Activated CD4-positive, alpha-beta T cell treated with anti-CD3 and anti-CD28 coated beads, Interleukin-2, amount 10 ng/mL, durations not matched to agents 24 days and 14 days (primary cell): ENCODE measurements at places on chromosomes 3 and 15. TPM values are rescaled to one million over a fixed set of nuclear protein-coding genes. Genes with fewer than 3 reads are reported as not detected.

ALPK3 gene
- 0.09 and 0.21 TPM in 2 replicates for total RNA-seq

CPN2 gene
- total RNA-seq = not detected in 2 replicates

C2CD4A gene
- 0.05 and 0.24 TPM in 2 replicates for total RNA-seq

CSPG5 gene
- total RNA-seq = 1.7 and 2.0 TPM in 2 replicates

GRCh38 chr3:37155782-37156181 lies 18.6 kb downstream of the LRRFIP2 start:
- H3K36me3 ChIP-seq = peaks cover 34% of the 10 kb centered on the region
- DNase-seq = no peak
- H3K27me3 ChIP-seq = no peaks in the 10 kb centered on the region

GRCh38 chr3:76661527-76662250 lies 378.2 kb upstream of the ROBO2 start:
- H3K27me3 ChIP-seq = no peaks in the 10 kb centered on the region
- no peak overlapping the region for H3K4me3 ChIP-seq
- H3K36me3 ChIP-seq = no peaks in the 10 kb centered on the region
- no peaks in the 10 kb centered on the region for H3K4me1 ChIP-seq
- DNase-seq = no peak

GRCh38 chr15:87863152-87863551 lies 393.4 kb downstream of the NTRK3 start:
- no peak overlapping the region for H3K4me3 ChIP-seq
- no peaks in the 10 kb centered on the region for H3K27me3 ChIP-seq
- DNase-seq = no peak
- no peaks in the 10 kb centered on the region for H3K4me1 ChIP-seq

GRCh38 chr3:41603807-41604206 lies 358.1 kb downstream of the ULK4 start:
- H3K4me1 ChIP-seq = peaks cover 6% of the 10 kb centered on the region
- H3K4me3 ChIP-seq = no peak overlapping the region
- DNase-seq = no peak
- H3K36me3 ChIP-seq = no peaks in the 10 kb centered on the region

DNA sequence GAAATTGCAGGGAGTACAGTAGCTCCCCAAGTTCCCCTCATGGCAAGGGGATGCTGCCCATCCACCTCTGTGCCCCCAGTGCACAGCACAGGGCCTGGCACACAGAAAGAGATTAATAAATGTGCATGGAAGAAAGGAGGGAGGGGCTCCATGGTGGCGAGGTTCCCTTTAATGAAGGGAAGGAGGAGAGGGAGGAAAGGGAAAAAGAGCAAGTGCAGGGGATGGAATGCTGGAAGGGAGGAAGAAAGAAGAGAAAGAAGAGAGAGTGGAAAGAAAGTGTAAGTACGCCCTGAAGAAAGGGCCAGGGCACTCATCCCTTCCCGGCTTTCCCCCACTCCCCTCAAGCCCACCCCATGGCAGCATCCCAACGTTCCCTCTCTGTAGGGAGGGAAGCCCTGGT lies 1.5 kb upstream of the VIPR1 start:
- peaks cover 17% of the 10 kb centered on the region for H3K4me1 ChIP-seq
- no peak overlapping the region for H3K27ac ChIP-seq
- DNase-seq = no peak
- H3K4me3 ChIP-seq = peak overlapping the region; percentile 93
- no peaks in the 10 kb centered on the region for H3K36me3 ChIP-seq
- H3K27me3 ChIP-seq = peaks cover 61% of the 10 kb centered on the region

- DNase-seq = peak; percentile 83
- H3K27me3 ChIP-seq = peaks cover 16% of the 10 kb centered on the region
- H3K36me3 ChIP-seq = peaks cover 3% of the 10 kb centered on the region
- peak overlapping the region; percentile 99 for H3K27ac ChIP-seq
Observed at GRCh38 chr3:105369500-105370371, 3.0 kb downstream of the ALCAM start.

DNA sequence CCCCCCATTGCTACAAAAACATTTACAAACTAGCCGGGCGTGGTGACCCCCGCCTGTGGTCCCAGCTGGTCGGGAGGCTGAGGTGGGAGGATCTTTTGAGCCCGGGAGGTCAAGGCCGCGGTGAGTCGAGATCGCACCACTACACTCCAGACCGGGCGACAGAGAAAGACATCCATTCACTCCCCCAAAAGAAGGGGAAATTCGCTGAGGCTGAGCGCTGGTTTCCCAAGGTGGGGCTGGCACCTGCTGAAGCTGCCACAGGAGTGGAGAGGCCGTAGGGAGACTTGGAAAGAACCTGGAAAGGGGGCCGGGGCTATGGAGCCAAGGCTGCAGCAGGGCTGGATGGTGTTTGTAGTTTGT lies 732 bp upstream of the CRTC3 start:
- H3K27me3 ChIP-seq = no peaks in the 10 kb centered on the region
- peaks cover 39% of the 10 kb centered on the region for H3K4me1 ChIP-seq
- DNase-seq = no peak
- peak overlapping the region; percentile 83 for H3K4me3 ChIP-seq
- H3K27ac ChIP-seq = peak overlapping the region; percentile 84
- H3K36me3 ChIP-seq = peaks cover 15% of the 10 kb centered on the region

DNA sequence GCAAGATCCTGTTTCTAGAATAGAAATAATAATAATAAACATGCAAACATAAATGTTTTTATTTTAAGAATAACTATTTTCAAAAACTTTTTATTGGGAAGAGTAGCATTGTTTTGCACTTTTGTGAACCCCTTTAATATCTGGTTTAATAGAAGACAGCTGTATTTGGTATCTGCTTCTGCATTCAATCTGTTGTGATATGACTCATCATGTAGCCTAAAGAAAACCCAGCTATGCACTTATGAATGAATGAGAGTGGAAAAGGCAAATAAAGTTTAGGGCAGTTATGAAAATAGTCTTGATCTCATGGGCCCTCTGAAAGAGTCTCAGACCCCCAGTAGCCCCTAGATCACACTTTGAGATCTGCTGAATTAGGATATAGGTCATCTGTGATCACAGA lies 100.4 kb upstream of the PPP2R3A start:
- no peak overlapping the region for H3K4me3 ChIP-seq
- no peak overlapping the region for H3K27ac ChIP-seq
- H3K4me1 ChIP-seq = no peaks in the 10 kb centered on the region
- H3K27me3 ChIP-seq = no peaks in the 10 kb centered on the region
- no peak for DNase-seq

GRCh38 chr3:30141178-30141581 lies 465.2 kb upstream of the TGFBR2 start:
- H3K36me3 ChIP-seq = no peaks in the 10 kb centered on the region
- H3K27me3 ChIP-seq = no peaks in the 10 kb centered on the region
- H3K4me1 ChIP-seq = no peaks in the 10 kb centered on the region

GRCh38 chr15:45143946-45144345 lies 14.2 kb downstream of the DUOX1 start:
- no peaks in the 10 kb centered on the region for H3K27me3 ChIP-seq
- no peak overlapping the region for H3K4me3 ChIP-seq
- H3K4me1 ChIP-seq = no peaks in the 10 kb centered on the region
- no peaks in the 10 kb centered on the region for H3K36me3 ChIP-seq
- DNase-seq = no peak

- DNase-seq = no peak
- H3K27ac ChIP-seq = no peak overlapping the region
- no peak overlapping the region for H3K4me3 ChIP-seq
- peaks cover 6% of the 10 kb centered on the region for H3K27me3 ChIP-seq
- peaks cover 24% of the 10 kb centered on the region for H3K36me3 ChIP-seq
- peaks cover 37% of the 10 kb centered on the region for H3K4me1 ChIP-seq
Observed at GRCh38 chr3:188335656-188336055, 181.7 kb downstream of the LPP start.

GRCh38 chr15:68730471-68730919 lies 90.2 kb downstream of the ANP32A start:
- H3K36me3 ChIP-seq = no peaks in the 10 kb centered on the region
- H3K27me3 ChIP-seq = peaks cover 8% of the 10 kb centered on the region
- H3K4me1 ChIP-seq = peaks cover 4% of the 10 kb centered on the region
- no peak overlapping the region for H3K4me3 ChIP-seq
- no peak overlapping the region for H3K27ac ChIP-seq

- no peaks in the 10 kb centered on the region for H3K27me3 ChIP-seq
- DNase-seq = peak; percentile 60
- H3K4me1 ChIP-seq = peaks cover 4% of the 10 kb centered on the region
- H3K4me3 ChIP-seq = no peak overlapping the region
- H3K36me3 ChIP-seq = no peaks in the 10 kb centered on the region
- no peak overlapping the region for H3K27ac ChIP-seq
Observed at GRCh38 chr3:71930056-71930991, 145.4 kb upstream of the PROK2 start.

DNA sequence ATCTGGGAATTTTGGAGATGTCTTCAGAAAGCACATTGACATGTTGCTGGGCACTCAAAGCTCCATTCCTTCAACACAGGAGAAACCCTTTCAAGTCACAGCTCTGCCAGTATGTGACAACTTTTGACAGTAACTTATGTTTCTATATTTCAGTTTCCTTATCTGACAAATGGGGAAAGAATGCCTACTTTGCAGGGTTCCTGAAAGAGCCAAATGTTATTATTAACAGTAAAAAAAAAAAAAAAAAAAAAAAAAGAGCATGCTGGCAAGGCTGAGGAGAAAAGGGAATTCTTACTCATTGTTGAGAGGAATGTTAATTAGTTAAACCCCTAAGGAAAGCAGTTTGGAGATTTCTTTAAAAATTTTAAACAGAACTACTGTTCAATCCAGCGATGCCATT lies 272.5 kb upstream of the TGFBR2 start:
- peaks cover 2% of the 10 kb centered on the region for H3K36me3 ChIP-seq
- H3K27me3 ChIP-seq = no peaks in the 10 kb centered on the region
- DNase-seq = no peak
- no peak overlapping the region for H3K4me3 ChIP-seq

GRCh38 chr3:106577241-106577640 lies 708.4 kb upstream of the CBLB start:
- no peak overlapping the region for H3K4me3 ChIP-seq
- peaks cover 1% of the 10 kb centered on the region for H3K36me3 ChIP-seq
- H3K4me1 ChIP-seq = peaks cover 2% of the 10 kb centered on the region
- H3K27me3 ChIP-seq = no peaks in the 10 kb centered on the region
- H3K27ac ChIP-seq = no peak overlapping the region

DNA sequence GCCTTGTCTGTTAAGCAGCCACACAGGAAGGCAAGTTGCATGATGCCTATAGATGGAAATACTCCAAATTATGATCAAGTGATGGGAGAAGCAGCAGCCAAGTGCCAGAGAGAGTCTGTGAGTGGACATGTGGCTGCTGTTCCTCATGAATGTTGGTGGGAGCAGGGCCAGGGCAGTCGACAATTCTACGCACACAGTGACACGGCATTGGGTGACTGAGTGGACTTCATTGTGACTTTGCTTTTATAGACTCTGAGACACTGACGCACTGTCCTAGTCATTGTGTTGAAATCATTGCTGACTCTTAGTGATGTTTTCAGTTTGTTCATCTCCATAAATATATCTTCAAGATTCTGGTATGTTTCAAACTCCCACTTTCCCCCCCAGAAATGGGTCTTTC lies 246.3 kb upstream of the SEMA6D start:
- H3K36me3 ChIP-seq = no peaks in the 10 kb centered on the region
- DNase-seq = no peak
- H3K4me1 ChIP-seq = peaks cover 1% of the 10 kb centered on the region
- no peak overlapping the region for H3K4me3 ChIP-seq
- no peaks in the 10 kb centered on the region for H3K27me3 ChIP-seq
- H3K27ac ChIP-seq = no peak overlapping the region

- no peak for DNase-seq
- peaks cover 3% of the 10 kb centered on the region for H3K4me1 ChIP-seq
- no peak overlapping the region for H3K4me3 ChIP-seq
- H3K27me3 ChIP-seq = no peaks in the 10 kb centered on the region
- H3K36me3 ChIP-seq = no peaks in the 10 kb centered on the region
Observed at GRCh38 chr15:100120111-100120510, 221.7 kb downstream of the ADAMTS17 start.

- peaks cover 4% of the 10 kb centered on the region for H3K27me3 ChIP-seq
- no peaks in the 10 kb centered on the region for H3K36me3 ChIP-seq
- peaks cover 12% of the 10 kb centered on the region for H3K4me1 ChIP-seq
Observed at GRCh38 chr3:190314741-190315140, 7.5 kb downstream of the CLDN1 start.

DNA sequence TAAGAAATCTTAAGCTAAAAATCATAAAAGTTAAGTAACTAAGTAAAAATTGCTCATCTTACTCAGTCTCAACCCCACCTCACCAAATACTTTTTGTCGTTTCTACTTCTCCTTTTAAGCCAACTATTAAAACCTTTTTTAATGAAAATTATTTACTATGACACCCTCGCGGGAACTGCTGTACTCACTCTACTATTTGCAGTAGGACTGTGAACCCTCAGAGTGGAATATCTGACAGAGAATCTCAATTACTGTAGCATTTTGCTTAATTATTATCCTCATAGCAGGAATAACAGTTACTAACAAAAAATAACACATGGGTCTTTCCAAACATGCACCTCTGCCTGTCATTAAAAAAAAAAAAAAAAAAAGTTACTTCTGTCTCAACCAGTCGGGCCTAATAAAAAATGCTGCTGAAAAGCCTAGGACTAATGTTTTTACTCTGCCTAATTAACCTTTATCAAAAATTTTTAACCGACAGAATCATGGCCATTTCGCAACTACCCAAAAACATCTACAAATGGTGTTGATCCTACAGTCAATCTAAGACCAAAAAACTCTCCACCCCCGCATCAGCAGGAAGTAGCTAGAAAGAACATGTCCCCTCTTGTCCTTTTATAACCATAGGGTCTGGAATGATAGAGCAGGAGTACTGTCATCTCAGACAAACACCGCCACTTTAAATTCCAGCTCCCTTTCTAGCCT lies 10.2 kb downstream of the ALDH1L1 start:
- no peak overlapping the region for H3K4me3 ChIP-seq
- DNase-seq = peak; percentile 14
- H3K36me3 ChIP-seq = no peaks in the 10 kb centered on the region
- no peaks in the 10 kb centered on the region for H3K4me1 ChIP-seq
- no peak overlapping the region for H3K27ac ChIP-seq
- H3K27me3 ChIP-seq = peaks cover 38% of the 10 kb centered on the region

DNA sequence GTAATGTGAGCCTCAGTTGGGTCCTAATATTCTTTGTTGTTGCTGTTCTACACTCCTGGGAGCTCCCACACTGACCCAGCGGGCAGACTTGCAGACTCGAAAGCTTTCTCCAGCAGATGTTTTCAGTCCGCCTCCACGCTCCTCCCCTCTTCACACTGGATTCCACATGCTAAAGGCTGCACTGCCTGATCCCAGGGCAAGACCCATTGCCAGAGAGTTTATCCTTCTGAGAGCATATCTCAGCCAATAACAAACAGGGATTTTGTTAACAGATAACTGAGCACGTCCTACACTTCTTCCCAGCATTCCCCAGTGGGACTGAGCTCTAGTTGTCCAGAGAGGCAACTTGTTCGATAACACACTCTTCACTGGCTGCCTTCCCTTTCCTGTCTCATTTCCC lies 8.0 kb upstream of the COL6A6 start:
- no peaks in the 10 kb centered on the region for H3K36me3 ChIP-seq
- H3K4me1 ChIP-seq = no peaks in the 10 kb centered on the region
- no peak overlapping the region for H3K4me3 ChIP-seq
- DNase-seq = no peak
- peaks cover 1% of the 10 kb centered on the region for H3K27me3 ChIP-seq
